NCI-H2029 (cell line): ENCODE measurements at places on chromosomes 5 and 9.

- DNase-seq = no peak
Measured at GRCh38 chr9:77450085-77450475, 198.0 kb downstream of the GNA14 start.

DNA sequence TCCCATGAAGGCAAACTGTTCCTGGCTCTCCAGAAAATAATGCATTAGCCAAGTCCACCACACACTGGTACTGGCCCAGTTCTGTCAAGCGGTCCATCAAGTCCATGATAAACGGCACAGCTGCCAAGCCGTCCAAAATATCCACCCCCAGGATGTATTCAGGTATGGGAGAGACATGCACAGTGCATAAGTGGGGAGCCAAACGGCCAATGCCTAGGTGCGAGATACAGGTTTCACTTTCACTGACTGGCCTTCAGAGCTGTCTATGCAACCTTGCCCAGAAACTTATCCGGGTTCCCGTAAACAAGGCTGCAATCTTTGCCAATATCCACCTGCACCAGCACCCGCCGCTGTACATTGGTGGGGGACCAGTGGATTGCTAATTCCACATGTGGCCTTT lies 795.8 kb downstream of the EFNA5 start:
- DNase-seq = peak; percentile 63

DNA sequence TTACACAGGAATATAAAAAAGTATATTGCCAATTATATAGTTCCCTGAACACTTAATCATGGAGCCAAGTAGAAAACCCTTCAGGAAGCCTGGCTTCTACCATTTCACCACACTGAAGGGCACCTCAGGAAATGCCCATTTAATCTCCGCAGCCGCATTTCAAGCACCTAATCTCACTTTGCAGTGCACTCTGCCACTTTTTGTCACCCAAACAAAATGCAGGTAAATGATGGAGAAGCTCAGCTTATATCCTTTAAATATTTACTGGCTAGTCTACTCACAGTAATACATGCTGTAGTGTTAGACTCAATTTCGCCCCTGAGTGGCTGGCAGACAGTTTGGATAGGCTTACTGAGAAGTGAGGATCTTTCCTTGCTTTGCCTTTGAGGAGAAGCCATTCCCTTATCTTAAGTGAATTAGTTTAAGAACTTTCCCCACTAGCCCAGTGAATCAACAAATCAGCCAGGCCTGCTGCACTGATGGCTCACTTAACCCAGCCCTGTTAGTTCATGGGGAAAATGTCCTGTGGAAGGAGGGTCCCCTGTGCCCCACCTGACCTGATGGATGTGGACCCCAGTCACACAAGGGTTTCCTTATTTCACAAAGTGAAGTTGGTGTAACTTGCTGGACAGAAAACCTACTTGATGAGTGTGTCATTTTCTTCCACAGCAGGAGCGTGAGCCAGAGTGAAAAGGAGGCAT lies 209.7 kb downstream of the CAAP1 start:
- no peak for DNase-seq

GRCh38 chr5:156641686-156642085 lies 208.4 kb upstream of the PPP1R2B start:
- DNase-seq = no peak

DNA sequence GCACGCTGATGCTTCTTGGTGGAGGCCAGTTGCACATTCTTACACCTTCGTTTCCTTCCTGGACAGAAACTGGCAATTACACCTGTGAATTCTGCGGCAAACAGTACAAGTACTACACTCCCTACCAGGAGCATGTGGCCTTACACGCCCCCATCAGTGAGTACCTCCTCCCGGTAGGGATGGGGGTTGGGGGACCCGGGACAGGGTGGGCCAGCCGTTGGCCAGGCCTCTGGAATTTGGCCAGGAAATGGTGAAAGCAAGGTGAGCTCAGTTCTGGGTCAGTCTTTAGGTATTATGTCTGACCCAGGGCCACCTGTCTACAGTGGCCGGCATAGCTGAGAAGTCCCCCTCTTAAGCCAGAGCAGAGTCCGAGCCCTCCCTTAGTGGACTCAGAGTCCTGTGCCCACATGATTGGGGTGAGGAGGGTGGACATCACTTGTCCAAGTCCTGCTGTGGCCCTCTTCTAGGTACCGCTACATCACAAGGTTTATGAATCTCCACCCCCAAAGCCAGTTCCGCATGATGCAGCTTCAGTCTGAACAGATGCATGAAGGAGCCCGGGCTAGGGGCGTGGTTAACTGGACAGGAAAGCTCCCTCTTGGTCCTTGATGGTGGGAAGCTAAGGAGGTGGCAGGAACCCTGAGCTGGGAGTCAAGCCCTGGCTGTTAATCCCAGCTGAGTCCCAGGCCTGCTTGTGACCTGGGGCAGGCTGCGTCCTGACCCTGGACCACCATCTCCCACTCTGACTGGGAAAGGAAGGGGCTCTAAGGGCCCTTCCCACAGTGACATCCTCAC lies 61.3 kb downstream of the AMBP start:
- no peak for DNase-seq

DNA sequence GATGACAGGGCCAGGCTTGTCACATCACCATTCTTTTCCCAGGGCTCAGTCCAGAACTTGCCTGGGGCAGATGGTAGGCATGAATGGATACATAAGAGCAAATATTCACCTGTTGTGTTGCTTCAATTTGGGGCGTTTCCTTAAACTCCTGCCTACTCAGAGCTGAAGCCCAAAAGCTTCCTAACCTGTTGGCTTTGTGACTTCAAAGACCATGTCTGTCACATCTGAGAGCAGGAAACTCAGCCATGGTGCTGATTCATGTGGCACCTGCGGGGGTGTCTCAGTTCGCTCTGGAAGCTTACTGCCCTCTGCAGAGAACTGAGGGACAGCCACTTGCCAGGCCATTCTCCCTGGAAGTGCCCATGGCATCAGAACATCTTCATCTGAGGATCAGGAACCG lies 246.6 kb downstream of the HSPA4 start:
- no peak for DNase-seq

- DNase-seq = no peak
Measured at GRCh38 chr9:78698371-78698770, 401.4 kb downstream of the PSAT1 start.

- DNase-seq = peak; percentile 70
Measured at GRCh38 chr9:118209343-118209742, 505.1 kb downstream of the TLR4 start.

DNA sequence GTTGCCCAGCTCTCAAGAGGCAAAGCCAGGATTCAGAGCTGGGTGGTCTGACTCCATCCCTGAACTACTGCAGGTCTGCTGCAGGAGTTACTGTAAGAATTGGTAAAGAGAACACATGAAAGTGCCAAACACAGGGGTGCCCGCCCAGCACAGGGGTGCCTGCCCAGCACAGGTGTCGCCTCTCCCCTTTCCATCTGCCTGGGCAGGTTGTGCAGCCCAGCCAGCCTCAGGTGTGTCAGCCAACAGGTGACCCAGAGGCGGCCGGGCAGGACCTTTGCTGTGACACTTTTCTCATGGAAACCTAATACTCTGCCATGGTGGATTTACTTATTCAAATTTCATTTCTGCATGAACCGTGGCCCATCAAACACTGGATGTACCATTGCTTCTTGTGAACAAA lies 289.7 kb upstream of the IRX4 start:
- no peak for DNase-seq
